ENCODE measurements at places on chromosomes 12 and 14.

DNA sequence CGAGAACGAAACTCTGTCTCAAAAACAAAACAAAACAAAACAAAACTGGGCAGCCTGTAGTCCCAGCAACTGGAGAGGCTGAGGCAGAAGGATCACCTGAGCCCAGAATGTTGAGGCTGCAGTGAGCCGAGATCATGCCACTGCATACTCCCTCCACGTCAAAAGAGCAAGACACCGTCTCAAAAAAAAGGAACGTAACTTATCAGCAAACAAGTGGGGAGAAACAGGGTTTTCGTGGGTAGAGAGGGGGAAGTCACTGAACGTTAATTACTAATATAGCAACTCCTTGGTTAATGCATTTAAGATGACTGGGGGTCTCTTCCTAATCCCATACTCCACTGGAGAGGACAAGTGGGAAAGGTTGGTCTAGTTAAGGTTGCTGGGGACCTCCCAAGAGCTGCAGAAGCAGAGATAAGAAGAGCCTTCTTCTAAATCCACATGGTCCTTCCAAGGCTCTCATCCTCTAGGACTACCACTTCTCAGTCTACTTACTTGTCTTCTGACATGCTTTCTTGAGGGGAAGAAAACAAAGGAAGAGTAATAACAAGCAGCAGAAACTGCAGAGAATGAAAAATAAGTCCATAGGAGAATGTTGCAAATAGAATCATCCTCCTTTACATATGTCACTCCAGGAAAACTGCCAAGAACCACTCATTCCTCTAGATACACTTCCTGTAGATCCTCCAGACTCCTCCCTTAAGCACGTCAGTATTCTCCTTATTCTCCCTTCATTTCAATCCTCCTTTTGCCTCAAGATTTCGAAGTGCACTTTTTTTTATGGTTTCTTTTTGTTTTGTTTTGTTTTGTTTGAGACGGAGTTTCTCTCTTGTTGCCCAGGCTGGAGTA is 5.8 kb downstream of the NUMB start:
- DNase-seq = peak; percentile 75

DNA sequence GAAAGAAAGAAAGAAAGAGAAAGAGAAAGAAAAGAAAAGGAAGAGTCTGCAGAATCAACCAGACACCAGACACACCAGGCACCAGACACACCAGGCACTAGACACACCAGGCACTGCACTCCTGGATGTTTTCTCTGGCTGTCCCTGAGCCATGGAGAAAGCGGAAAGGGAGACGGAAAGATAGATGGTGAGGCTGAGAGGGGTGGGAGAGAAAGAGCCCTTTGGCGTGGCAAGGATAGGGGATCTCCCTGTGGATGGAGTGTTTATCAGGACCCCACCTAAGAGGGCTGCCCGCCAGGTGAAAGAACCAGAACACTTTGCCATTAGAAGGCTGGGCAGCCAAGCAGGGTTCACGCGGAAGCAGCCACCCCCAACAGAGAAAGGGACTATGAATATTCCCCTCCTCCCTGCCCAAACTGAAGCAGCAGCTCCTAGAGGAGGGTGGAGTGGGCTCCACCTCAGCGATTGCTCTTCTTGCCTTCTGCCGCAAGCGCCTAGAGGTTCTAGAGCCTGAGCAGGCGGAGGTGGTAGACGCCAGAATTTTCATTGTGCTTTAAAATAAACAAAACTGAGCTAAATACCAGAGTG is 13.4 kb downstream of the ST8SIA1 start:
- no peak for DNase-seq

GRCh38 chr12:131796754-131797587 is 31.2 kb upstream of the MMP17 start:
- DNase-seq = no peak

GRCh38 chr14:75979648-75980565 is 1.9 kb downstream of the TGFB3 start:
- DNase-seq = no peak

- DNase-seq = no peak
Observed at GRCh38 chr14:55901291-55901690, 216.9 kb upstream of the PELI2 start.

GRCh38 chr12:19643635-19644034 is 204.3 kb downstream of the AEBP2 start:
- peak; percentile 50 for DNase-seq

DNA sequence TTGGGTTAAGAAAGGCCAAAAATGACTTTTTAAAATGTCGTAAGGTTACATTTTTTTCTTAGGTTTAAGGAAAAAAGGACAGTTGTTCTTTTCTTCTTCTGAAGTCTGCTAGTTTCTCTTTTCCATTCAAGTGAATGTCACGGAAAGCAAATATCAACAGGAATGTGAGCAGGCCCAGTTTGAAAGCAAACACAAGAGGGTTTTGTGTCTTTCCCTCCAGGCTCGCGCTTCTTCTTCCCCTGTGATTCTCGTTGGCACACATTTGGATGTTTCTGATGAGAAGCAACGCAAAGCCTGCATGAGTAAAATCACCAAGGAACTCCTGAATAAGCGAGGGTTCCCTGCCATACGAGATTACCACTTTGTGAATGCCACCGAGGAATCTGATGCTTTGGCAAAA is 85.4 kb downstream of the LRRK2 start:
- DNase-seq = no peak

DNA sequence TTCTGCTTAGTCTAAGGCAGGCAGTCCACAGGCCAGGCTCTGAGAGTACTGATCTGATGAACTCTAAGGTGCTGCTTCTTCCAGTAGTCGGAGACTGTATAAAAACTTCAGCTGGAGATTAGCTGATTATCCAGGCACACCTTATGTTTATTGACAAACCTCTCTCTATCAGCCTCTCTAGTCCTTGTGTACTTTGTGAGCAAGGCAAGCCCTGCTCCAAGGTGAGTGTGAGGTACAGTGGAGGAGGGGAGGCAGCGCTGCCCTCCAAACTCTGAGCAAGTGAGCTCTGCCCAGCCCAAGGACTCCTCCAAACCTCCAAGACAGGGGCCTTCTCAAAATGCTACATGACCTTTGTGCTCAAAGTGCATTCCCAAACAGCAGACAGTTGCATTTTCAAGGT is 95.9 kb upstream of the CDKN3 start:
- DNase-seq = no peak

DNA sequence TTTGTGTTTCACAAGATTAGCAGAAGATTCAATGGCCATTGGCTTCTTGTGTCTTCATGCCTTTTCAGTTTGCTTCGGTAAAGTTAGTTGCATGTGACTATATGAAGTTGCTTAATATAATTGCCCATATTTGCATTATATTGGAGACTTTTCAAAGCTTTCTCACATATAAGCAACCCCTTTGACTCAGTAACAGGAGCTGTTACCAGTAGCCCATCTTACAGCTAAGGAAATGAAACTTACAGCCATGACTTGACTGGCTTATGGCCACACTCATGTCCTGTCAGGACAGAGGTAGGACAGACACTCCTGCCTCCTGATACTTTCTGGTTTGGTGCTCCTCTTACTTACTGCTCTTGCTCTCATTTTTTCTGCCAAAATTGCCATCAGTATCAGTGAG is 1082.1 kb downstream of the BCL11B start:
- no peak for DNase-seq

DNA sequence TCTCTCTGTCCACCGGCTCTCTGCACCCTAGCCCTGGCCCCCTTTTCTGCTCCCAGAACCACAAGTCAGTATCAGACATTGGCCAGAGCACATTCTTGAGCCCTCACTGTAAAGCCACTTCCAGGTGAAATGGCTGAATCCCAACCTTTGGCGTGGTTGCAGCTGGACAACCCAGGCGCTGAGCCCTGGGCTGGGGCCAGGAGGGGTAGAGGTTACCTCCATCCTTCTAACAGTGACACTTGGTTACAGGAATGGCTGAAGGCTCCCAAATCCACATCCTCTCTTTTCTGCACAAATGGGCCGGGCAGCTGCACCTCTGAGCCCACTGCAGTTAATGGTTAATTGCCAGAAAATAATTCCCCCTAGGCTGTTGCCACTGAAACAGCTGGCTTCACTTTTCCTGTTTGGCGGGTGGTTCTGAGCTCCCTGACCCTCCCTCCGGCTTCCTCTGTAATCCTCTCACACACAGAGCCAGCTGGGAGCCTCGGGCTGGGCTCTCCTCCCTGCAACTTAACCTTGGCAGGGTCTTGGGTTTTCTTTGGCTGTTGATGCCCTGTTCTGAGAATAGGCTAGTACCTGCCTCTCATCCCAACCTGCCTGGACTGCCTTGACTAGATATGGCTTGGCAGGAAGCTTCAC is 44.1 kb downstream of the TSPAN11 start:
- DNase-seq = no peak

- no peak for DNase-seq
Observed at GRCh38 chr12:64679487-64680001, 69.2 kb downstream of the RASSF3 start.
